Neural progenitor cell (in vitro differentiated cells): ENCODE measurements at places on chromosomes 2 and 18. TPM values are rescaled to one million over a fixed set of nuclear protein-coding genes. Genes with fewer than 3 reads are reported as not detected.

The GCG gene
- not detected in 2 replicates for total RNA-seq

The GPR155 gene
- 0.37 and 0.43 TPM in 2 replicates for total RNA-seq

The MC2R gene
- total RNA-seq: not detected in 2 replicates

The BCL11A gene
- 0.67 and 1.0 TPM in 2 replicates for total RNA-seq

The SLC16A14 gene
- total RNA-seq: 10.8 and 12.4 TPM in 2 replicates
